Renal pelvis (tissue), 12 donors: ENCODE measurements at places on chromosomes 4 and X. TPM values are rescaled to one million over a fixed set of nuclear protein-coding genes. Genes with fewer than 3 reads are reported as not detected.

The ARMCX5 gene
- 15.8 TPM for polyA plus RNA-seq

- DNase-seq: no peak
Measured at GRCh38 chr4:113069212-113069892, 19.9 kb downstream of the ANK2 start.

DNA sequence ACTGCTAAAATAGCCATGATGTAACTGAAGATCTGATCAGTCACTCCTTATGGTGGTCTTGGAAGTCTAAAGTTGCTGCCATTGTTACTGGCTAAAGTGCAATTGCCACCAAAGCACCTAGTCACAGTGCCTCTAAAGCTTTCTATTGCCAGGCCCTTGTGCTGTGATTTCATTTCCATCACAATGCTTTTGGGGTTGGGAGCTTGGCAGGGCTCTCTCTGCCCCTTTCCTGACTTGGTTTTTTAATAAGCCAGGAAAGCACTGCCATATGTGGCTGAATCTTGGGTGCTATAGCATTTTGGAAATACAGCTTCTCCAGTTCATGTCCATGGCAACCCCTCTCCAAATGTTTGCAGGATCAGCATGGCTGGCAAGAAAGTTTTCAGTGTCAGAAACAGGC lies 1712.4 kb upstream of the TENM3 start:
- no peak for DNase-seq

DNA sequence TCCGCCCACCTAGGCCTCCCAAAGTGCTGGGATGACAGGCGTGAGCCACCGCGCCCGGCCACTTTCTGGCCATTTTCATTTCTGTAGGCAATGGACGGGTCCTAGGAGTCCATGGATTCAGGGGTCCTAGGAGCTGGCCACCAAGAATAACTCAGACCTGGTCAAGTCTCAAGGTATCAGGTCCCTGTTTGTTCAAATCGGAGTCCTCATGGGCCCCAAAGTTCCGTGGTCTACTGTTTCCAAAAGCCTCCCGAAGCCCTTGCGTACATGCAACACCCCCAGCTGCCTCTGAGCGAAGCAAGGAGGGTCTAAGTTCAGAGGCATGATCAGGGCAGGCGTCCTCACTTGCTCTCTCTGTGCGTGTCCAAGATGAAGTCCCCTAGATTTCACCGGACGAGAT lies 30.1 kb downstream of the P2RY8 start:
- DNase-seq: no peak

GRCh38 chr4:74886484-74886883 lies 46.4 kb upstream of the PARM1 start:
- DNase-seq: no peak
